ENCODE measurements at places on chromosomes 4 and X.

DNA sequence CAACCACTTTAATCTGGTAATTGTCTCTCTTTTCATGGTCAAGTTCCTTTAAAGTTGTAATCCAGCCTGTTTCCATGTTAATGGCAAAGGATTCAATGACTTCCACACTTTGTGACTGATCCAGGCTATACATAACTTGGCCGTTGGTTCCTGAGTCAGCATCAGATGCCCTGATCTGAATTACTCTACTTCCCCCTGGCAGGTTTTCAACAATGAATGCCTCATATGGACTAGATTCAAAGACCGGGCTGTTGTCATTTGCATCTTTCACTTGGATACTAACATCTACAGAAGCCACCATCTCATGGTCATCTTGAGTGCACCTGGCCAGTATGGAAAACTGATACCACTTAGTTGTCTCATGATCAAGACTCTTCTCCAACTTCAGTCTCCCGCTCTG is 62.6 kb upstream of the MTNR1A start:
- no peak for DNase-seq

- DNase-seq = no peak
Observed at GRCh38 chrX:116142976-116143375, 27.6 kb upstream of the AGTR2 start.

DNA sequence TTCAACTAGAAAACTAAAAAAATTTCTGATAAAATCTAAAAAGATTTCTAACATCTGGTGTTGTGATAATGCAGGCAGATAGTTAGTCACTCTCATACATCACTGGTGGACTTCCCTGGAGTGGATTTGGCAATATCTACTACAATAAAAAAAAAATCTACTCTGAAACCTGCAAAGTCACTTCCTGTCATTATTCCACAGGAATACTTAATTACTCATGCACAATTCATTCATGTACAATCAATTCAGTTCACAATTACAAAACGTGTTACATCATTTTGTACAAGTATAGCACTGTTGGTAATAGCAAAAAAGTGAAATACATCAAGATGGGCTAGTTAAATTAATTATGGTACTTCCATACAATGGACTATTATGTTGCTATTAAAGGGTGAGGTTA is 16.5 kb upstream of the RHOH start:
- DNase-seq = no peak

- no peak for DNase-seq
Observed at GRCh38 chr4:54050214-54050904, 14.0 kb downstream of the CHIC2 start.

DNA sequence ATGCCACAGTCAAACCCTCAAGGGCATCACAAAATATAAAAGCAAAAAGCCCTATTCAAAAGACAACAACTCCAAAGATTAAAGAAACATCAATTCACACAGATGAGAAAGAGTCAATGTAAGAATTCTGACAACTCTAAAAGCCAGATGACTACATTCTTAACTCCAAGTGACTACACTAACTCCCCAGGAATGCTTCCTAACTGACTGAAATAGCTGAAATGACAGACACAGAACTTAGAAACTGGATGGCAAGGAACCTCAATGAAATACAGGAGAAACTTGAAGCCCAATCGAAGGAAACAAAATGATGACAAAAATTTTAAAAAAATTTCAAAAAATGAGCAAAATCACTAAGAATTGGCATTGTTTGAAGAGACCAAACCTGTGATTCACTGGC is 1047.6 kb upstream of the PCDH10 start:
- no peak for DNase-seq

GRCh38 chr4:114599231-114599902 is 760 bp downstream of the UGT8 start:
- DNase-seq = no peak

- no peak for DNase-seq
Observed at GRCh38 chr4:105607876-105608275, 55.5 kb downstream of the ARHGEF38 start.

GRCh38 chr4:31193521-31193920 is 473.4 kb downstream of the PCDH7 start:
- no peak for DNase-seq

DNA sequence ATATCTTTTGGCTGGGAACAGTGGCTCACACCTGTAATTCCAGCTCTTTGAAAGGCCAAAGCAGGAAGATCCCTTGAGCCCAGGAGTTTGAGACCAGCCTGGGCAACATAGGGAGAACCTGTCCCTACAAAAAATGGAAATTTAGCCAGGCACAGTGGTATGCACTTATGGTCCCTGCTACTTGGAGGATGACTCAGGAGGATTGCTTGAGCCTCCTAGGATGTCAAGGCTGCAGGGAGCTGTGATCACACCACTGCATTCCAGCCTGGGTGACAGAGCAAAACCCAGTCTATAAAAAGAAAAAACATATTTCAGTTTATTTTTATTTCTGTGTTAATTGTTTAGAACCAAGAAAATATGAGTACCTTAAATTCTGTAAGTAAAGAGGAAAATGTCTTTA is 123.7 kb downstream of the CBR4 start:
- no peak for DNase-seq

GRCh38 chr4:140091305-140091704 is 62.7 kb downstream of the MAML3 start:
- DNase-seq = no peak

- no peak for DNase-seq
Observed at GRCh38 chr4:120841580-120841979, 80.9 kb downstream of the PRDM5 start.
